Thyroid gland (tissue), 4 donors: ENCODE measurements at places on chromosomes 16 and 17. TPM values are rescaled to one million over a fixed set of nuclear protein-coding genes. Genes with fewer than 3 reads are reported as not detected.
A peak's percentile ranks its signal among the peaks of the same experiment; 100 is the strongest.

GRCh38 chr17:39238311-39238972 is 12.7 kb upstream of the STAC2 start:
- DNase-seq = peak; percentile 73

The UTS2R gene
- total RNA-seq = 5.3 TPM

- no peak for DNase-seq
Observed at GRCh38 chr17:182050-182751, 751 bp upstream of the DOC2B start.

The C16orf96 gene
- 0.81 TPM for total RNA-seq

DNA sequence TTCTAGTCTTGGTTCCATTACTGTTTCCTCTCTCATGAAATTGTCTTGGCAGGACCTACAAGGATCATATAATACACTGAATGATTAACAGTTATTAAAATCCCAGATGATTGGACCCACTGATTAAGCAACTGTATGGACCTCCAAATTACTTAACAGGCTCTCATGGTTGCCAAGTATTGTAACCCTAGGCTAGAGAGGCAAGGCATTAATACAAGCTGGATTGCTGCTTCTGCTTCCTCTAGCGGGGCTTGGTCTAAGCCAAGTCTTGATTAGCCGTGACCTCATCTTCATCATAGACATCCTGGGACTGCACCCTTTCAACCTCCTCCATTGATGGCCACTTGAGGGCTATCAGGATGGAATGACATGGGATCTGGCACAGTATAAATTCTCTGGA is 46.9 kb downstream of the SYCE1L start:
- DNase-seq = no peak

The TBC1D3 gene
- total RNA-seq = not detected

DNA sequence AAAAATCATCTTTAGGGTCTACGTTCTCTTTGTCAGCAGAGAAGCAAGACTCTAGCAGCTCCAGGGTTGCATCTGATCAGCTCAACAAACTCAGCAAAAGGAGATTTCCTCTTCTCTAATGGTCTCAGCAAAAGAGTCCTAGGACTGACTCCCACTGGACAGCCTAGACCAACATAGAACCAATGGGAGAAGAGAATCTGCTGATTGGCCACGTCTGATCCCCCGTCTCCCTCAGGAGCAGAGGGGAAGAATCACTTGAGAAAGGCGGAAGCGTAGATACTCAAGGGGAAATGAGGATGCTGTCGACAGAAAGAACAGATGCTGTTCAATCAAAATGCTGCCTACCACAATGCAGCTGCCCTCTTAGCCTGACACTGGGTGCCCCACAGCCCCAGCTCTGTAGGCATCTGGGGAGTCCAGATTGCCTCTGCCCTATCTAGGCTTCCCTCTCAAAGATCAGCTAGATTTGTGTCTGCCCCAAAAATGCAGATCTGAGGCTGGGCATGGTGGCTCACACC is 31.5 kb upstream of the EMP2 start:
- DNase-seq = no peak

The KRTAP1-5 gene
- not detected for total RNA-seq

The ASGR1 gene
- not detected for total RNA-seq

The TMEM92 gene
- total RNA-seq = not detected

- peak; percentile 68 for DNase-seq
Observed at GRCh38 chr17:49901460-49902331, 53.8 kb upstream of the TAC4 start.

GRCh38 chr17:42111871-42112551 is 503 bp downstream of the DHX58 start:
- peak; percentile 55 for DNase-seq

The C17orf78 gene
- total RNA-seq = not detected

- DNase-seq = no peak
Observed at GRCh38 chr17:80065478-80066170, 29.2 kb downstream of the CCDC40 start.

The TAC4 gene
- not detected for total RNA-seq

DNA sequence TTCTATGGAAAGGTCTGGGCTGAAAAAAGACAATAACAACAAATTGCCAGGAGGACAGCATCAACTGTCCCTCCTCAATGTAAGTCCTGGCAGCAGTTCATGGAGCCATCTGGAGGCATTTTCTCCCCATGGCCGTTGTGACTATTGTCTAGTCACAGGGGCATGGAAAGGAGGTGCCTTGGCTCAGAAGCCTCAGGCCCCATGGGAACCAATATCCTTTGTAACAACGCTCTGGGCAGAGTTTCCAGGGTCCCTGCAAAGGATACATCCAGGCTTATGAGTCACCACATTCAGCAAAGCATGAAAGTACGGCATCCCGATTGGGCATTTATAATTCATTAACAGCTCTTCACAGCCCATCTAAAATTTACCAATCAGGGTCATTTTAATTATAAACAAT is 85.2 kb downstream of the GLG1 start:
- DNase-seq = no peak

- no peak for DNase-seq
Observed at GRCh38 chr16:68233085-68233834, 2.7 kb downstream of the ESRP2 start.

The CPHXL gene
- not detected for total RNA-seq

The KRTAP4-5 gene
- total RNA-seq = not detected

DNA sequence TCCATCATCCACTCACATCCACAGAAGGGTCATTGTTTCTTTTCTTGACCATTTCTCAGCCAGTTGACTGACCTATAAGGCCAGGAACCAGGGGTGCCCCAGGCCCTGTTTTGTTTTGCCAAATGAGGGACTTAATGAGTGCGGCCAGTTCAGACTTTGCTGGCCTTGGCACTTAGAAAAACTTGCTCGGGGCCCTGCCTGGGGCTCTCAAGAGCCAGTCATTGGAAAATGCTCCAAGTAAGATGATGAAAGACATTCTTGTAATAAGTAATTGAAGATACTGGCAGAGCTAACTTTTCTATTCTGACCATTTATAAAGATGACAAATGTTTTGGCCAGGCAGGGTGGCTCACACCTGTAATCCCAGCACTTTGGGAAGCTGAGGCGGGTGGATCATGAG is 29.0 kb upstream of the CLEC18B start:
- DNase-seq = no peak

The B9D1 gene
- total RNA-seq = 45.0 TPM

GRCh38 chr16:89143201-89143741 is 28.3 kb upstream of the CDH15 start:
- DNase-seq = no peak
